ENCODE measurements at places on chromosomes 1 and 21.

- no peak for DNase-seq
These were observed 259.8 kb downstream of the LMO4 start for GRCh38 chr1:87588495-87588894.

DNA sequence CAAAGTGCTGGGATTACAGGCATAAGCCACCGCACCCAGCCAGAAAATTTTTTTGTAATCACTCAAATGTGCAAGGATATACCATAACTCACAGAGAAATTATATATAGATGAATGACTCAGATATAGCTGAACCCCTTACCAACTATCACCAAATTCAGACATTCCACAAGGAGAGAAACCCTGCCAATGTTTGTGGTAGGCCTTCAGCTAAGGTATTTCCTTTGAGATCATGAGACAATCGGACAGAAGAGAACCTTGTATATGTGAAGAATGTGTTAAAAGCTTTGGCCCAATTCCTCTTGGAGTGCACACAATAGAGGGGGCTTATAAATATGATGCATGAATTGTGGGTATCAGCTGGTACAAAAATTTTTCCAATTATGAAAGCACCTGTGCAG, 50.7 kb downstream of the ZNF684 start:
- DNase-seq = no peak

GRCh38 chr1:205074513-205074912, 9.7 kb downstream of the TMEM81 start:
- DNase-seq = no peak

DNA sequence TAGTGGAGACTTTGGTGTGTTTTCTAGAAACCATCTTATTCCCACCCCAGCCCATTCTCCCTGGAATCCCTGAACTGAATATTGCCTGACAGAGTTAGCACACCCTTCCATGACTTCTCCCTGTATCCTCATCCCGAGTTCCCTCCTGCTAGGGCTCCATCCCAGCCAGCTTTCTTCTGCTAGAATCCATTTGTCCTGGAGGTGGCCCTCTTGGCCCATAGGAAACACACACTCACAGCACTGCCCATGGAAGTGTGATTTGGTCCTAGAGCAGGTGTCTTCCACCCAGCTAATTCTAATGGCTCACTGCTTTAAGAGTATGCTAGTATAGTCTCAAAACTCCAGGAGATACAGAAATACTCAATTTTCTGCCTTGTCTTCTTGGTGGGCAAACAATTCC, 4.1 kb downstream of the KRTAP15-1 start:
- DNase-seq = no peak

GRCh38 chr1:56978819-56979218, 13.0 kb upstream of the C8B start:
- DNase-seq = no peak

- DNase-seq = no peak
These were observed 1.1 kb downstream of the GABRD start for GRCh38 chr1:2020310-2020655.

DNA sequence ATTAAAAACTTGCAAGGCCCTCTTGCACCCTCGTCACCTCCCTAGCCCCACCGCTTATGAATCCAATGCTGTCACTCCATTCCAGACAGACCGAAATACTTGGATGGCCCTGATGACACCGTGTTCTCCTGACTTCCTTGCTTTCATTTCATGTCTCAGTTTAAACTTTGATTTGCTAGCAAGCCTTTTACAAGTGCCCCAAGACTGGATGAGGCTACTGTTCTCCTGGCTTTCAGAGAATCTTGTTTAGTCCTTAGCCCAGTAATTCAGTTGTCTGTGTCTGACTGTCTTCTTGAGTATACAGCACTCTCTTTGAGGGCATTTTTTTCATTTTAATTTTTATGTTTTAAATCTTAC, 824 bp upstream of the IFI44L start:
- no peak for DNase-seq

DNA sequence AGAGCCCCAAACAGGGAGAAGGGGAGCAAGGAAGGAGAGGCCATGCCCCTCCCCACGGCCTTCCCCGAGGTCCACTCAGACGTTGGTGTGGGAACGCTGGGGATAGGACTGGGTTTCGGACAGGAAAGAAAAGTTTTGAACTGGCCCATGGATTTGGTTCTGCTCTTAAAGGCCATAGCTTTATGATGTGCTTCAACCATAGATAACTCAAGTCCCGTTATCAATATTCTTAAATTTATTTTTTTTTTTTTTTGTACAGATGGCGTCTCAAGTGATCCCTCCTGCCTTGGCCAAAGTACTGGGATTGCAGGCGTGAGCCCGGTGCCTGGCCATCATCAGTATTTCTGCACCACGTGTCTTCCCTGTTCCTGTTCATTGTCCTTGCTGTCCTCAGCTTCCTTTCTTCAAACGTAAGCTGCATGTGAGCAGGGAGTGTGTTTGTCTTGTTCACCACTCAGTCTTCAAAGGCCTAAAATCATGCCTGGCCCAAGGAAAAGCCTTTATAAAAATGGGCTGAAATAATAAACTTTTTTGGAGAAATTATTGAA, 820 bp upstream of the KRTAP10-1 start:
- peak; percentile 1 for DNase-seq

GRCh38 chr1:198845271-198845670, 206.4 kb downstream of the PTPRC start:
- no peak for DNase-seq

DNA sequence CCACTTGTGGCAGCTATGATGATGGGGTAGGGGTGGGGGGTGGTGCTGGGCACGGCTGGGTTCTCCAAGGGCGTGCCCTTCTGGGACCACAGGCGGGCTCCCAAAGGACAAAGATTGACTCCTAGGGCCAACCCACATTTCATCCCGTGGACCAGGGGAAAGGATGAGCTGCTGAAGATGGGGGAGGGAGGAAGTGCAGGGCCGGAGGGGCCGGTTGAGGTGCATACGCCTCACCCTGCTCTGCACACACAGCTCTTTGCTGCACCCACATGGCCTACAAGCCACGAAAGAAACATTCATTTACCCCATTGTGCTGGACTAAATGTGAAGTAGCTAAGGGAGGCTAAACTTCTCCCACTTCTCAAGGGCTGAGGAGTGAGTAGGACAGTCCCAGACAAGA, 34.2 kb upstream of the GNPAT start:
- no peak for DNase-seq

- peak; percentile 39 for DNase-seq
These were observed 24.1 kb upstream of the MPZL1 start for GRCh38 chr1:167697667-167698141.

DNA sequence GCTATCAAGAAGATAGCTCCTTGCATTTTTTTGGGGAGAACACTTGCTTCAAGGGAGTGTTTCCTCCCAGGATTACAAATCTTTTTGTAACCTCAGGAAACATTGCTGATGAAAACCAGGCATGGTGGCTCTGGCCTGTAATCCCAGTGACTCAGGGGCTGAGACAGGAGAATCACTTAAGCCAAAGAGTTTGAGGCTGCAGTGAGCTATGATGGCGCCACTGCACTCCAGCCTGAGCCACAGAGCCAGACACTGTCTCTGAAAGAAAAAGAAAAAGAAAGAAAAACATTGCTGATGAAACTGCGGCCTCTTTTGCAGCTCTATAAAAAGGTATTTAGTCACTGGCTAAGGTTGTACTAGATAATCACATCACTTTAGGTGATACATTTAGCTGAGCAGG, 7.3 kb downstream of the RNU1-2 start:
- DNase-seq = peak; percentile 74

- no peak for DNase-seq
These were observed 24.8 kb downstream of the PPP2R5A start for GRCh38 chr1:212309967-212310366.

GRCh38 chr1:168179438-168180147, 831 bp downstream of the TIPRL start:
- peak; percentile 16 for DNase-seq

GRCh38 chr21:42337276-42337675, 13.5 kb downstream of the TFF2 start:
- no peak for DNase-seq

DNA sequence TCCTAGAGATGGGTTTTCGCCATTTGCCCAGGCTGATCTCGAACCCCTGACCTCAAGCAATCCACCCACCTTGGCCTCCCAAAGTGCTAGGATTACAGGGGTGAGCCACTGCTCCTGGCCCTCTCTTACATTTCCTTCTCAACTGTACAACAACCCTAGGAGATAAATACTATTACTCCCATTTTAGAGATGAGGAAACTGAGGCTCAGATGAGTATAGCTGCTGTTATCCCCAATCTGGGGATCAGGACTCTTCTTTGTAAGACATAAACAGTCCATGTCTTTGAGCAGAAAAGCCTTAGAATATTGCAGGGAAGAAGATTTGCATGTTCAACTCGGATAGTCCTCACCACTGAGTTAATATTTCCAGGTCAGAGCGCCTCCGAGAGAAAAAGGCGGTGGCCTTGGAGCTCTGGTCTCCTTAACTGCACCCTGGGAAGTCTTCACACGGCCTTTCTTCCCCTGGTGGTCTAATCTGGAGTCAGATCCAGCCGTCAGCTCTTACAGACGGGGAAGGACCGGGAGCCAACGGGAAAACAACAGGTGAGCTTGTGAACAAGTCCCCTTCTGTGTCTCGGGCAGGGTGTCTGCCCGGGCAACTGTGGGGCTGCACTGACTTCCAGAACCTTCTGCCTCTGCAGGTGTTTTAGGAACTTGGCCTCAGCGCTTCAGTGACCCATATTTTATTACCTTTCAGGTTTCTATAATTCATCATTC, 5.9 kb upstream of the OLIG1 start:
- DNase-seq = peak; percentile 33

- no peak for DNase-seq
These were observed 21.6 kb upstream of the ROR1 start for GRCh38 chr1:63752176-63752575.

DNA sequence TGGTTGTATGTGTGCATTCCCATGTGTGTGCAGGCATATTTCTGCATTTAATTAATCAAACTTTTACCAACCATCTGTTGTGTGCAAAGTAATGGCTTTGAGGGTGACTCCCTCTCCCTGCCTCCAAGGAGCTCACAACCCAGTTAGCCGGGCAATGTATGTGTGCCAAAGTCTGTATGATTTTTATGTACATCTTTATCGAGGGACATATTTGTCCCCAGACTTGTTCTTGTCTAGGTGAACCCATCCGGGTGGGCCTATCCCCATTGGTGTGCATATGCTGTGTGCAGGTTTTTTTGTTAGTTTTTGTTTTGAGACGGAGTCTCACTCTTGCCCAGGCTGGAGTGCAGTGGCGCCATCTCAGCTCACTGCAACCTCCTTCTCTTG, 1.8 kb downstream of the SYTL1 start:
- no peak for DNase-seq

DNA sequence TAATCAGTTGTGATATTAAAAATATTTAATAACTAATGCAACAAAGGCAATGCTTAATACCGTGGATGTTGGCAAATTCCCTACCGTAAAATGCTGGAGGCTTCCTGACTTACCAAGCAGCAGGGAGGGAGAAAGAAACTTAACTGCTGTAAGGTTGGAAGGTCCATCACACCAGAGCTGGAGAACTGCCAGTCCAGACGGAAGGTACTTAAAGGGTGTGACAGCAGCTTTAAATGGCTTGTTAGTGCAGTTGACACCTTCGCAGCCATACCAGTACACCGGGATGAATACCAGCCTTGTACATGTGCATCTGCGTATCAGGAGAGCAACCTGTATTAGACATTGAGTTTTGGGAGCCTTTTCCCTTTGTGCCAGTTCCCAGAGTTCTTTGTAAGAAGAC, 269.5 kb upstream of the NCAM2 start:
- no peak for DNase-seq

DNA sequence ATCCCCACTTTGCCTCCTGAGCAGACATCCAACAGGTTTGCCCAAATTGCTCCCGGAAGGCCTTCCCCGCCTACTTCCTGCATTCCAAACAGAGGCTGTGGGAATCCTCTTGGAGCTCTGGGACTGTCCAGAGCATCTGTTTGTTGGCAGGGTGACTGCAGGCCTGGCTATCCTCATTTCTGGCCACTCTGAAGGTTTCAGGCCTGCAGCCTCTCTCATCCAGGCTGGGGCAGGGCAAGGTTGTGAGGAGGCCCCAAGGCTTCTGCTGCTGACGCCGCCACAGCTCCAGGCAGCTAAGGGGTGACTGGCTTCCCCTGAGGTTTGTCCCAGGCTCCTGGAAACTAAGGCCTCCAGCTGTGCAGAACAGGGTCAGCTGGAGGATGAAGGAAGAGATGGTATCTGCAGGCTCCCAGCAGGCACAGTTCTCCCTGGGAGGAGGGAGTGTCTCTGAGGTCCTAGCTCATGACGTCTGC, 11.3 kb downstream of the CDK18 start:
- peak; percentile 95 for DNase-seq

- DNase-seq = no peak
These were observed 305 bp upstream of the RPS6KC1 start for GRCh38 chr1:213050745-213051126.

DNA sequence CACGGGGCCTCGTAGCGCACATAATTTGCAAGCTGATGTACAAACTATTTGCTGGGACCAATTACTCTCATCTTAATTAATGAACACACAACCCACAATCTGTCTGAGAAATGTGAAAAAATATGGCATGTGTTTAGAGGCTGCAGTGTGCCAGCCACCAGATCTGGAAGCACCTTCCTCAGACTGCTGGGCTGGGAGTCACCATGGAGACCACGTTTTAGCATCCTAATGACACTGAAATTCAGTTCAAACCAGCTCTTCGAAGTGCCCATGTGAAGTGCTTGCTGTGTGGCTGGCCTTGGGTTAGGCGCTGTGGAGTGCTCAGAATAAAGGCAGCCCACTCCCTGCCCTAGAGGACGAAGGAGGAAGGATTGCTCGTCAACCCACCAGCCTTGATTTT, 482.4 kb downstream of the OMA1 start:
- DNase-seq = peak; percentile 8

DNA sequence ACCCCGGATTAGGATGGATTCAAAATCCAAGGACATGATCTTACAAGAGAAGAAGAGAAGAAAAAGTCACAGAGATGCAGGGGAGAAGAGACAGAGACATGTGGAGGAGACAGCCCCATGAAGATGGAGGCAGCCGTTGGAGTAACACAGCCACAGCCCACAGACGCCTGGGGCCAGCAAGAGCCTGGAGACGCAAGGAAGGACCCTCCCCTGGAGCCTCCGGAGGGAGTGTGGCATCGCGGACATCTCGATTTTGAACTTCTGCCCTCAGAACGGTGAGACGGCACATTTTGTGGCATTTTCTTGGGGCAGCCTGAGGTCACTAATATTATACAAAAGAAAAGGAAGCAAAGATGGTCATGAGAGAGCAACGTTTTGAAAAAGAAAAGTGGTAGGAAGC, 28.8 kb downstream of the ABCG1 start:
- DNase-seq = no peak

DNA sequence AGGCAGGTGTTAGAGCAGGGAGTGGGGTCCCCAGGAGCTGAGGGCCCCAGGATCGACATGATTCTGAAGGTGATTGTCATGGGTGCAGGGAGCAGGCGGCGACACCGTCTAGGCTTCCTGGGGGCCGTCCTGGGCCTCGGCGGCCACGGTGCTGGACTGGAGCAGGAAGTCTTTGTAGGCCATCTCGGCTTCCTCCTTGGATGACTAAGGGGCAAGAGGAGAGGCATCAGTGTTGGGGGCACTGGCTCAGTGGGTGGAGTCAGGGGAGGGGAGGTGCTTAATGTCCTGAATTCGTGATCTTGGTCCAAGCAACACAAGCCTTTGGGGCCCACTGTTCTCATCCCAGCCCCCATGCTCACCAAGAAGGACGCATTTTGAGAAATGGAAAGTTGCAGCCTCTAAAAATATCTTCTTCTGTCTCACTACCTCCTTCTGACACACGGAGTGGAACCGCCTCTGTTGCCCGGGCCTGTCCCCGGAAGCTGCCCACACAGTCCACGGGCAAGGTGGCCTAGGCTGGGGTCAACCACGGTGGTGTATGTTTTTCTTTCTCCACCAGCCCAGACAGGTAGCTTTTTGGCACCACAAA, 8.6 kb upstream of the FCMR start:
- DNase-seq = no peak

- DNase-seq = peak; percentile 78
These were observed 36.9 kb upstream of the GPR37L1 start for GRCh38 chr1:202085682-202086373.

Measured in ELF-1 (cell line).